NCI-H524 treated with DMSO at 0.1 percent for 48 hours (cell line): ENCODE measurements at places on chromosomes 2 and 18.

- DNase-seq, result peak; percentile 73
These were observed 44.2 kb downstream of the RRM2 start for GRCh38 chr2:10166676-10167292.

DNA sequence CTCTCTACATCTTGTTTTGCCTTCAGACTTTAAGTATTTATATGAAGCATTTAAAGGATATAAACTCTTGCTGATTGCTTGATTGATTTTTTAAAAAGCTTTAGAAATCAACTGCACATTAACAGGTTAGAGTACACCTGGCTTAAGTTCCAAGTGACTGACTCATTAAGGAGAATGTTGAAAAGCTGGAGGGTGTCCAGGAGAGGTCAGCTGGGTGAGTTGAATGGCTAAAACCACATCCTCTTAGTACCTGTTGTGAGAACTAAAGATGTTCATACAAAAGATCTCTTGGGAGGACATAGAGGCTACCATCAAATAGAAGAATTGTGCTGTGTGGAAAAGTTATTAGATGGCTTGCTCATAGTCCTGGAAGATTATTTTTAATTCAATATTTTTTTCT, 206.8 kb downstream of the TXNL1 start:
- DNase-seq, result no peak

DNA sequence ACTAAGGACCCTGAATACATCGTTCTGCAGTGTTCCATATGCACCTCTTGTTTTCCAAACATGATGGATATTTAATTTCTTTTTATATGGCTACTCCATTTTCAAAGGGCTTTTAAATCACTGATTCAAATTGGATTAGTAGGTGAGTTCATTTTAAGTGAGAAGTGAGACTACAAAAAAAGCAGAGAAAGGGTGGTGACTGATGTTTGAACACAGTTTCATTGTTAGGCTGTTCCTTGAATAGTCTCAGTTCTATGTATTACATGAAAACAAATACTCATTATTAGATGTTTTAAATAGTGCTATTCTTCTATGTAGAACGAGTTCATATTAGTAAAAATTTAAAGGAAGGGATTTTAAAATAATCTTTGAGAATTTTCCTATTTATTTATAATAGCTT, 72.7 kb upstream of the STON1 start:
- DNase-seq, result no peak

DNA sequence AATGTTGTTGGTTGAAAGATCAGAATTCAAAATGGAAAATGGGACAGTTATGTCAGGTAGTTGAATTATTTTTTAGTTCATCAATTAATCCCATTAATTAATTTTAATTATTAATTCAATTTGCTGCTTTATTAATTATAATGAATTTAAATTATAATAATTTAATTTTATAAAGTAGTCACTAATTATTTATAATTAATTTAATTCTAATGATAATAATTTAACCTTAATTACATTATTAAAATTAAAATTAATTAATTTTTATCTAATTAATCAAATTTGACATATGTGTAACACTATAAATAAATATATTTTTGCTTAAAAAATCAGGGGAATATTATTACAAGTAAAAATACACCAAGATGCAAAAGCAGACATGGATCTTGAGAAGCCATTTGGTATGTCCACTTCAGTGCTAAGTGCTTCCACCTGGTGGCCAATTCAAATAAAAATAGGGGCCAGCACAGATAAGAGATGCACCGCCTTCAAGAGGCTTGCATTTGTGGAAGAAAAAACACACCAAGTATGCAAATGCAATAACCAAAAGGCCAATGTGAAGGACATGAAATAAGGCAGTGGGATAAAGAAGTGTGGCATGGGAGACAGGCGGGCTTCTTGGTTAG, 73.2 kb downstream of the MBP start:
- no peak for DNase-seq

GRCh38 chr2:145775591-145775990, 1255.7 kb upstream of the ZEB2 start:
- DNase-seq, result no peak

- no peak for DNase-seq
These were observed 8.4 kb upstream of the ARID5A start for GRCh38 chr2:96528006-96528699.

DNA sequence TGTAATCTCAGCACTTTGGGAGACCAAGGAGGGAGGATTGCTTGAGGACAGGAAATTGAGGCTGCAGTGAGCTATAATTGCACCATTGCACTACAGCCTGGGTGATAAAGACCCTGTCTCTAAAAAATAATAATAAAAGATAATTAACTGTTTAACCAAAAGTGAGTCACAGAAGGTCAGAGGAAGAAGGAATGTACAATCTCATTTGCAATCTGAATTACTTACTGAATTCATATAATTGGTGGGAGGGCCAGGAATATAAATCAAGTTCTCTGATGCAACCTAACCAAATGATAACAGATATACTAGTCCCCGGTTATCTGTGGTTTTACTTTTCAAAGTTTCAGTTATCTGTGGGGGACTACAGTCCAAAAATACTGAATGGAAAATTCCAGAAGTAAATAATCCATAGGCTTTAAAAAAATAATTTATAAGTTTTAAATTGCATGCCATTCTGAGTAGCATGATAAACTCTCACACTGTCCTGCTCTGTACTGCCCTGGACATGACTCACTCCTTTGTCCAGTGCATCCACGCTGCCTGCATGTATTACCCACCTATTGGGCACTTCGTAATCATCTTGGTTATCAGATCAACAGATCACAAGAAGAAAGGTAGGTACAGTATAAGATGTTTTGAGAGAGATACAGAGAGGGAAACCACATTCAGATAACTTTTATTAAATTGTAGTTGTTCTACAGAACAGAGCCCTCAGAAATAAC, 12.8 kb upstream of the MATN3 start:
- DNase-seq, result no peak

DNA sequence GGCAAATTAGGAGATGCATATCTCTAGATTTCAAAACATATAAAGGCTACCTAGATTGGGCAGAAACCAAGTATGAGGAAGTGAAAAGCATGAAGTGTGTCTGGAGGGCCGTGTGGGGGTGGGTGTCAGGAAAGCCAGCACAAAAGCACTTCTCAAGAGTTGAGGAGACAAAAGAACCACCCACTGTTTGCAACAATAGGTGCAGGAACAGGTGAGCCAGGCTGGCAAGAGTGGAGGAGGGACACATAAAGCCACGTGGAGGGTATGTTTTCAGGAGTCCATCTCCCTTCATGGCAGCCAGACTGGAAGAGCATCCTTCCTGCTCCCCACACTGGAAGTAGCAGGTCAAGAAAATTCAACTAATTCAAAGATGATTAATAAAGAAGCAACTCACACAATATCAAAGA, 96.4 kb downstream of the CERS6 start:
- no peak for DNase-seq

DNA sequence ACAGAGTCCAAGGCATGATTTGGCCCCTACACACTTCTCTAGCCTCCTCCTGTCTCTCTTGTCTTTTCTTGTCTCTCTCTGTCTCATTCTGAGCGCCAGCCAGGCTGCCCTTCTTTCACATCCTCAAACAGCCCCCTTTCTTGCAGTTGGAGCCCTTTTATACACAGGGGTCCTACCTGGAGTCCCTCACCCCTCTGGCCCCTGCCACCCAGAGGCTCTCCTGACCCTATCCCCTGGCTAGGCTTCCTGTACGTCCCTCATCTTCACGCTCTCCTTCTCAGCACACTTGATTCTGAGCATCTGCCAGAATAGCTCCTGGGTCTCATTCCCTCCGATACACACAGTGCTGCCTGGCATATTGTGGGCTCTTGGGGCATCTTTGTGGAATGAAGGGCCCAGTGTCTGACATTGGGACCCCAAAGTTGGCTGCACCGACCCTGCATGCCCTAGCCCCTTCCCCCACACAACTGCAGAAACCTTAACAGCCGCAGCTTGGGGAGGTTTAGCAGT, 261.9 kb downstream of the DYSF start:
- DNase-seq, result no peak
